ENCODE measurements at places on chromosomes 16 and 17.

DNA sequence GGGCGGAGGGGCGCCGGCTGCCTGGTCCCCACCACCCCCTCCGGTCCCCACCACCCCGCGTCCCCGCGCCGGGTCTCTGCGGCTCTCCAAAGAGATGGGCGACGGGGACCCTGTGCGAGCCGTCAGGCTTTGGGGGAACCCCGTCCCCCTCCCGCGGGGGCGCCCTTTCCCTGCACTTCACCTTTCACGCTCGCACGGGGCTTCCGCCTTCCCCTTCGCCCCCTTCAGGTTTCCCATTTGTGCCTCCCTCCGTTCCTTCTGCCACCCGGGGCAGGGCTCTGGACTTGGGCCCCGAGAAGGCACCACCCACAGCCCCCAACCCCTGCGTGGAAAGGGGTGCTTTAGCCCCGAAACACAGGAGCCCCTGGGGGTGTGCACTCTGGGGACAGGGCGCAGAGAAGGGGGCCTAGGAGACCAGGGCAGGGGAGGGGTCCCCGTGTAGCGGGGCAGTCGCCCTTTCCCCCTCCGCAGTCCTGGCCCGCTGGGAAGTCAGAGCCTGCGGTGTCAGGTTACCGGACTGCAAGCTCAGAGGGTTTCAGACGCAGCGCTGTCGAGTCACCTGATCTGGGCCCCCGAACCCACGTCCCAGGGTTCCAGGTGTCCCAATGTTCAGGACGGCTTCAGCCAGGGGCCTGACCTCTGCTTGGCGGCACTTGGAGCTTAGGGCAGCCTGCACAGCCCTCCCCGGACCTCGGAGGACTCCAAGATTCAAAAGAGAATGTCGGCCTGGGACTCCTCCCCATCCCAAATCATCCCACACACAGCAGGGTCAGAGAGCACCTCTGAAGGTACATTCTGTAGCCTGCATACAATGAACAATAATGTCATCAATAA is 6.7 kb upstream of the CCDC92B start:
- no peak for DNase-seq

GRCh38 chr16:31085411-31085810 is 3.3 kb downstream of the PRSS53 start:
- no peak for DNase-seq

DNA sequence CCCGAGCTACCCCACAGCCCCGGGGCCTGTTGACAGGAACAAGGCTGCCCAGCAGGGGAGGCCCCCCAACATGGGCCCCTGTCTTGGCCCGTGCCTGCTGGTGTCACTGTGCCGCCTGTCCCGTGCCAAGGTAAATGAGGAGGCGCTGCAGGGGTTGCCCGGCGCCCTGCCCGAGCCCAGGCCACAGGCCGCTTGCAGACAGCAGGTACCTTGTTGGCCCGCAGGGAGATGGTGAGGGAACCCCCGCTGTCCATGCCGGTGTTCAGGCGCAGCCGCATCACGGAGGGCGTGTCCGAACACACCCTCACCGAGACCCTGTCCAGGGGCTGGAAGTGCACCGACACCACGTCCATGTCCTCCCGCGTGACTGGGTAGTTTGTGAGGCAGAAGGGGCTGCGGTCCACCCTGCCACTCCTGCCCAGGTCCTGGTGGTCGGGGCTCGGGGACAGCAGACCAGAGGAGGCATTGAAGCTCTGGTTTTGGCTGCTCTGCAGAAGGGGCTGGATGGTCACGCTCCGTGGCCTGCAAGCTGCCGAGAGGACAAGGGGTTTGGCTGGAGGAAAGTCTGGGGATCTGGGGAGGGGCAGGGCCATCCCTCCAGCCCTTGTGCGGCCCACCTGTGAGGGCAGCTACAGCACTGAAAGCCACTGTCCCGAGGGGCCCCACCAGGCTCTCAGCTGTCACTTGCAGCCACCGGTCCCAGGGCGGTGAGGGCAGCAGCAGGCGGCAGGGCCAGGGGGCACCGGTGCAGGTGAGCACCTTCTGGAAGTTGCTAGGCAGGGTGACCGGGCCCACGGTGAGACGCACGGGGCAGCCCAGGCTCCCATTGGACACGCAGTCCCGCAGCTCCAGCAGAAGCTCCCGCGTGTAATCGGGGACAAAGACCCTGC is 5.6 kb downstream of the PGAP6 start:
- no peak for DNase-seq

DNA sequence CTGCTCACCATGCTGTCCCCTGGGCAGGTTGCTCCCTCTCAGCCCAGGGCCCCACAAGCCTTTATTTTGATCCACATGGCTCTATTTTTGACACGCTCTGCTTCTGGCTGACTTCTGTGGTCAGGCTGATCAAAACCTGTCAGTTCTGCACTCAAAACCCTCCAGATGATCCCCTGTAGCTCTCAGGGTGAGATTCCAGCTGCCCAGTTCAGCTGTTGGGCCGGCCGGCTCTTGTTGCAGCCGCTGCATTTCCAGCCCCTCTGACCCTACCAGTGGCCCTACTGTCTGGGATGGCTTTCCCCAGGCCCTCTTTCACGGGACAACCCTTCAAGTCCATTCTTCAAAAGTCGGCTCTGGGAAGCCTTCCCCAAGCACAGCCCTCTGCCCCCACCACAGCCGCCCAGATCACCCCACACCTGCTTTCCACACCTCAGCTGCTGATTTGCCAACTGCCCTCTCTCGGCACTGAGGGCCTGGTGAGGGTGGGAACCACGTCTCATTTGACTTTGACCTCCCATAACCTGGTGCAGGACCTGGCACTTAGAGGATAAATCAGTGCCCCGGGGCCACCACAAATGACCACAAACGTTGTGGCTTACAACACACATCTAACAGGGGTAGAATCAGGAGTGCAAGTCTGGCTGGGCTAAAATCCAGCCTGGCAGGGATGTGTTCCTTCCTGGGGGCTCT is 16.3 kb upstream of the CACNG4 start:
- no peak for DNase-seq

DNA sequence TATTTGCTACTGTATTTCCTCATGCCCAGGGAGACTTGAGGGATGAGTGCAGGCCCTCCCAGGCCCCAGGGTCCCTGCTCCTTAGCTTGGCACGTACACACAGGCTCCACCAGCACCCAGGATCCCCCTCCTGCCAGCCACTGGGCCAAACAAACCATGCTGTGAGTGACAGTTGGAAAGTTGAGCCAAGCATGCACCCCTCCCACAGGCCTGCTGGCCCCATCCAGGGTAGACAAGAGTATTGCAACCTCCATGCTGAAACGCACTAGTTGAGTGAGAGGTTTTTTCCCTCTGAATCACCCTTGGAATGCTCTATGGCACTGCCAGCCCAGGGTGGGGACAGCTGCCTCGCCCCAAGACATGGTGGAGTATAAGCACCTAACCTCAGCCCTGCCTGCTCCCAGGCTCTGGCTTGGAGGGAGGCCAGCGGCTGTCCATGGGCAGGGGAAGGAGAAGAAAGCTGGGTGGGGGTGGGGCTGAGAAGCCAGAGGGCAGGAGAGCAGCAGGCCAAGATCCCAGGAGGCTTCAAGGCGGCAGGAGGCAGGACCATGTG is 49.6 kb downstream of the PITPNM3 start:
- no peak for DNase-seq

DNA sequence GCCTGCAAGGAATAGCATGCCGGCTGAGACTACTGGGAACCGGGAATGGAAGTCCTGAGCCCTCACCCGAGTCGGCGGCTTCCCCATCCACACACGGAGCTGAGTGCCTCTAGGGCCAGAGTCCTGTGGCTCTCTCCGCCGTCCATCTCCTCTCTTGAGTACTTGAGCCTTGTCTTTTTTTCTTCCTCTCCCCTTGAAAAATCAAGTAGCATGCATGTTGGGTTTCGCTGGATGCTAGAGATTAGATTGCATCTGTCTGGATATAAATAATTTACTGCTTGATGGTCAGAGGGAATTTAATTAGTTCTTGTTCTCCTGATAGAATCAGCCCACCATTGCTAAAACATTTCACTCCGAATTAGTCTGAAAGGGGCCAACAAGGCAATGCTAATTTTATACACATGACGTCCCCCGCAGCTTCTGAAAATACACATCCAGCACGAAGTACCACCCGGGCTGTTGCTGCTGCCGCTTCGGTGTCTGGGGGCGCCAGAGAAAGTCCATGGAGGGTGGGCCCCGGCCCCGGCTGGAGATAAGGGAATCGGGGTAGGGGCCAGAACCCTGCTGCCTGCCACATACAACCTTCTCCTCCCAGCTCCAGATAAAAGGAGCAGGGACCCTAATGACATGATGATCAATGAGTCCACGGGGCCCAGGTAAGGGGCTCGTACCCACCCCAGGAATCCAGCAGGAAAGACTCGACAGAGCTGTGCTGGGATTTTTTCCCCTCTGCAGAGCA is 48.5 kb downstream of the RBFOX3 start:
- DNase-seq = no peak

DNA sequence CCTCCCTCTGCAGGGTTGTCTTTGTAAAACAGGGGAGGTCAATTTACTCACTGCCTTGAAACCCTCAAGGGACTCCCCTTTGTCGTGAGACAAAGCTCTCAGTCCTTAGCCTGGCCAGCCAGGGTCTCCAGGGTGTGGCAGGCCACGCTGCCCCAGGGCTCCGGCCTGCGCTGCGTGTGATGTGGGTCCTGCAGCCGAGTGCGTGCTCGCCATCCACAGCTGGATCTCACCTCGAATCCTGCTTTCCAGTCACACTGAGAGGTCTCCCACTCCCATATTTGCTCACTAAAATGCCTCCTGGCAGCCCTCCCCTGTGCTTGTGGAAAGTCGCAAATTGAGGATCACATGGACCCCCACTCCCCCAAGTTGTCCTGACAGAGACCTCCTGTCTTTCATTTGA is 10.0 kb upstream of the CLEC18C start:
- no peak for DNase-seq

- DNase-seq = no peak
Observed at GRCh38 chr16:8096211-8096610, 494.1 kb downstream of the TMEM114 start.

DNA sequence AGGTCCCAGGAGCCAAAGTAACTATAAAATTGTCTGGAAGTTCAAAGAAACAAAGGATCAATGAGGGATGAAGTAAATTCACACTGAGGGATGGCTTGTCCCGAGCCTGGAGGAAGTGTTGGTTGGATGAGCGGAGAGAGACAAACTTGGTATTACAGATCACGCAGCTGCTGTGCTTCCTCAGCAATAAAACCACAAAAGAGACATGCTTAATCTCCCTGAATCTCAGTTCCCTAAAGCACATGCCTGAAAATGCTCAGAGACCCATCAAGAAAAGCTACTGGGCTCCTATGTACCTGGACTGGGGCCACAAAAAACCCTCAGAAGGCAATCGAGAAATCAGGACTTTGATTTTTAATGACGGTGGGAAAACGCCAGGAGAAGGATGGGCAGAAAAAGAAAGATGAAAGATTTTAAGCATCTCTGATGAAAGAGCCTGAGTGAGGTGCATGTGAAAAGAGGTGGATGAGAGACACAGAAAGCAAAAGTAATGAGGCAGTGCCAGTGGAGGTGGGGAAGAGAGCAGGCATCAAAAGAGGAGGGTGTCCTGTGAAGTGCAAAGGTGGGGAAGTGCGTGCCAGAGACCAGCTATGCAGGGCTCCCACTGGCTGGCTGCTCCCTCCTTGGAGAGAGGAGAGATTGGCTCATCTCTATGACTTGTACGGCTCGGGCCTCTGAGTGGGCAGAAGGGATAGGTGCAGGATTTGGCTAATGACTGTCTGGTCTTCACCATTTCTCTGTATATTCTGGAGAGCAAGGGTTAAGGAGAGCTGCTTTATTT is 143.7 kb downstream of the ABCC12 start:
- DNase-seq = no peak

GRCh38 chr16:30656974-30657865 is 1.0 kb upstream of the FBRS start:
- no peak for DNase-seq

GRCh38 chr16:29978564-29979270 is 5.0 kb downstream of the TAOK2 start:
- no peak for DNase-seq

DNA sequence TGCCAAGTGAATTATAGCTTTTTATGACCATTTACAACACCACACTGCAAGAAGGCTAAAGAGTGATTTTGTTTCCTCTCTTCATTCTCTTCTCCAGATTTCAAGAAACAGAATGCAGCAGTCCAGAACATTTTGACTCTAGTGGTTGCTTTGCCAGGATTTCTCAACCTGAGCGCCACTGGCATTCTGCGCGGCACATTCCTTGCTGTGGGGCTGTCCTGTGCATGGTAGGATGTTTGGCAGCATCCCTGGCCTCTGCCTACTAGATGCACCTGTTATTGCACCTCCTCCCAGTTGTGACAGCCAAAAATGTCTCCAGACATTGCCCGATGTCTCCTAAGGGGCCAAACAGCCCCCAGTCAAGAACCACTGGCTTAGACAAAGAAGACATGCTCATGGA is 25.7 kb upstream of the SLC39A11 start:
- no peak for DNase-seq

- DNase-seq = no peak
Observed at GRCh38 chr17:44837196-44837595, 7.1 kb upstream of the GJC1 start.

GRCh38 chr16:25011891-25012514 is 3.2 kb downstream of the ARHGAP17 start:
- DNase-seq = no peak

DNA sequence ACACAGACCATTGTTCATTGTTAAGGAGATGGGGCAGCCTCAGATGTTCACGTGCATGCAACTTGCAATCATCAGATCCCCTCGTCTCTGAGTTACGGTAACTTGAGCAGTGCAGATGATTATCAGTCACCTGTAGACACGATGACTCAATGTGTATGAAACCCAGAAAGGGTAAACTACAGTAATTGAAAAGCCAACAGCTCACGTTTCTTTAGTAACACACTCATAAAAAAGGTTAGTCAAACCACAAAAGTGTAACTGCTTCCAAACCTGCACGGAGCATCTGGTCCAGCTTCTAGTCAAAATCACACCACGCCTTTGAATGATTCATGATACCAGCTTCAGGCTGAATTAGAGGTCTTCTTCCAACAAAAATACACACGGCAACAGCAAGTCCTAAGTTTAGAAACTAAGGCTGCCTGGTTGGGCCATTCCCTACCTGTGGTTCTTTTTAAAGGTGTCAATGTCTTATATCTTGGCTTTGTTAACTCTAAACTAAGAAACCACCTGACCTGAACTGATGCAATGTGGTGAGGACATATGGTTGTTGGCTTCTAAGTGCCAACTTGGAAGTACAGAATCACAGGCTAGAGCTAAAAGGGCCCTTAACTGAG is 32.3 kb downstream of the GRB7 start:
- DNase-seq = peak; percentile 89

DNA sequence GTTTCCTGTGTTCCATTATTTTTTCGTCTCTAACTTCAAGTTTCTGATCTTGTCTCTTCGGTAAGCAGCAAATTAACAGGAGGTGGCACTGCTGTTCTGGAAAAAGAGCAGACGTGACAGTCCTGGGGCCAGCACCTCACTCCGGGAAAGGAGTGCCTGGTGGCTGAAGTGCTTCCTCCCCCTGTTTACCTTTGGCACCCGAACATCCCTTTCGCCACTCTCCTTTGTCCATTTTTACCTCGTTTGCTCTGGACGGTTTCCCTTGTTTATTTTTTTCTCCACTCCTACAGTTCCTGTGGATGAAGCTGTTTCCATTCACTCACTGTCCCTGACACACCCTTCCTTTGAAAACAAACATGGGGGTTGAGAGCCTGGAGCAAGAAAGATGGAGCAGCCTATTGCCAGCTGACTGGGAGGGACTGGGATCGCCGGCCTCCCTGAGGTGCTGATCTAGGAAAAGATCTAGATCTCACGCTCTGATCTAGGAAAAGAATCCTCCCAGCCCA is 12.6 kb downstream of the SAP30BP start:
- no peak for DNase-seq

- DNase-seq = peak; percentile 18
Observed at GRCh38 chr17:62692721-62693431, 65.4 kb downstream of the MRC2 start.

- no peak for DNase-seq
Observed at GRCh38 chr17:19717031-19717360, 612 bp upstream of the SLC47A2 start.

All from GM12865 (cell line).